ENCODE measurements at places on chromosomes 4 and X. TPM values are rescaled to one million over a fixed set of nuclear protein-coding genes. Genes with fewer than 3 reads are reported as not detected.

- DNase-seq, result no peak
Measured at GRCh38 chr4:156084373-156084772, 130.7 kb upstream of the CTSO start.

- no peak for DNase-seq
Measured at GRCh38 chr4:30720021-30720660, at the start of gene PCDH7. TSS of gene PCDH7 (plus strand) at chr4:30720369. CDS start at chr4:30721423, 1,054 bp downstream.

GRCh38 chr4:184347251-184348239 is 126.8 kb downstream of the IRF2 start:
- peak; percentile 76 for DNase-seq

C4orf54 gene
- not detected for total RNA-seq

PPP1R2C gene
- total RNA-seq, result not detected

CDS1 gene
- 0.42 TPM for total RNA-seq

FGF13 gene
- 53.2 TPM for total RNA-seq

Data from K562 (cell line).